Activated T-helper 1 cell treated with Interleukin-2 at 50 U/mL for 16 hours (primary cell): ENCODE measurements at places on chromosomes 13 and 19.

DNA sequence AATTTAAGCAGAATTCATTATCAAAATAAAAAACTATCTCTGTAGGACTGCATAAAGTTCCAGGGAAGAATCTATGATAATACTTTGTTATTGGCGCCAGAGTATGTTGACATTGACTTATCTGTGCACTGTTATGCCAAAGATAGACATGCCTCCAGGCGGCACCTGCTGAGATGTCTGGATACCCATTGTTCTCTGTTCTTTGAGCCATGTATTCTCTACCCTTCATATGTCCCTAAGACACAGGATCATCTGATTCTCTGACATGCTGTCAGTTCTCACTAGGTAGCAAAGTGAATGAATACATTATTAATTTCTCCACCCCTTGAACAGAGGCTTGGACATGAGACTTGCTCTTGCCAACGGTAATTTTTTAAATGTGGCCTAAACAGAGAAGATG, 517.8 kb upstream of the SLITRK5 start:
- no peak for DNase-seq

- no peak for DNase-seq
Observed at GRCh38 chr13:78657699-78658629, 991 bp downstream of the OBI1 start.

DNA sequence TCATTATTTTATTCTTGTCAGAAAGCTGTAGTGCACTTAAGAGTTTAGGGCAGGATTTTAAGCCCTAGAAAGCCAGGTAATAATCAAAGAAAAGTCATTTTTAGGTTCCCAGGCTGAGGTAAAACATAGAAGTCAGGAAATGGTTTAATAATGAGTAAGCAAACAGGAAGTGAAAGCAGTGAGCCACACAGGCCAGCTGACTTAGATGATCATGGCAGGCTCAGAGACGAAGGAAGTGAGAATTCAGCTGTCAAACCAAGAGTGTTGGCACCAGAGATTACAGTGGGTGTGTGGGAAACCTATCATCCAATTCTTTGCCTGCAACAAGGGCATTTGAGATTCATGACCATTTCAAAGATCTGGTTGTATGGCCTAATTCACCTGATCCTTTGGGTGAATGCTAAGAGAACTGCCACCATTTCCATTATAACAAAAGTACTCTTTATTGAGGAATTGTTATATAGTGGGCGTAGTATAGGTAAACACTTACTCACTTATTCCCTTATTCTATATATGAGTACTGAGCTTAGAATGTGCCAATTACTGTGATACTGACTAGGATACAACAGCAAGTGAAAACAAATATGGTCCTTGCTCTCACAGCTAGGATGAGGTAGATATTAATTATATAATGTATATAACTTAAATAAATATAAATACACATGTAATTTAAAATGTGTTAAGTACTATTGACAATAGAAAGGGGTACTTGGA, 103.7 kb upstream of the EDNRB start:
- no peak for DNase-seq

- no peak for DNase-seq
Observed at GRCh38 chr19:54517483-54517882, 14.9 kb downstream of the LAIR2 start.

DNA sequence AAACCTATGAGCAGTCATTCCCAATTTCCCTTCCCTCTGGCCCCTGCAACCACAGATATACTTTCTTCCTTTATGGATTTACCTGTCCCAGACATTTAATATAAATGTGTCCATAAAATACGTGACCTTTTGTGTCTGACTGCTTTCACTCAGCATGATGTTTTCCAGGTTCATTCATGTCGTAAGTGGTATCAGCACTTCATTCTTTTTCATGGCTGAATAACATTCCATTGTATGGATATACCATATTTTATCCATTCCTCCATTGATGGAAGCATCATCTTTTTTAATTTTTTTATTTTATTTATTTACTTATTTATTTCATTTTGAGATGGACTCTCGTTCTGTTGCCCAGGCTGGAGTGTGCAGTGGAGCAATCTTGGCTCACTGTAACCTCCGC, 8.0 kb upstream of the PPP6R1 start:
- DNase-seq, result no peak

GRCh38 chr13:52025475-52026245, 1.2 kb downstream of the UTP14C start:
- DNase-seq, result no peak

- DNase-seq, result no peak
Observed at GRCh38 chr13:49980266-49980665, 16.6 kb upstream of the TRIM13 start.

DNA sequence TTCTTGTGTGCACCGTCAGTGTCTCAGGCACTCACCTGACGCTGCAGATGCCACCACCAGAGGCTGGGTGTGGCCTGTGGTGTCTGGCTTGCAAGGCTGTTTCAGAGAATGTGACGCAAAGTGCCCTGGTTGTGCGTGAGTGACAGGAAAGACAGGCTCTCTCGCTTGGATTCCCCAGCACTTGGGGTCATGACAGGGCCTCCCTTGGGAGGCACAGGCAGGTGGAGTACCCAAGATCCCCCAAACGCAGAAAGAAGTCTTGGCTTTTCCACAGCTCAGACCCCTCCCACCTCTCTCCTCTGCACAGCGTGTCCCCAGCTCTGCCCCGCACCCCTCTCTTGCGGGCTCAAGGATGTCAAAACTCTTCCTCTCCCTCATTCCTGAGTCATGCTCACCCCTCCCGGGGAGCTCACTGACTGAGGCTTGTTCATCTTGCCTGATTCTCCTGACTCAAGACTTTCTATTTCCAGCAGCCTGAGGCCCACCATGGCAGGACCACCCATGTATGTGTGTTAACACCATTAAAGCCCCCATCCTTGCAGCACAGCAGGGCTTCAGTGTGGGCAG, 21.0 kb downstream of the DHX34 start:
- DNase-seq, result no peak
